ENCODE measurements at places on chromosomes 4 and X.

DNA sequence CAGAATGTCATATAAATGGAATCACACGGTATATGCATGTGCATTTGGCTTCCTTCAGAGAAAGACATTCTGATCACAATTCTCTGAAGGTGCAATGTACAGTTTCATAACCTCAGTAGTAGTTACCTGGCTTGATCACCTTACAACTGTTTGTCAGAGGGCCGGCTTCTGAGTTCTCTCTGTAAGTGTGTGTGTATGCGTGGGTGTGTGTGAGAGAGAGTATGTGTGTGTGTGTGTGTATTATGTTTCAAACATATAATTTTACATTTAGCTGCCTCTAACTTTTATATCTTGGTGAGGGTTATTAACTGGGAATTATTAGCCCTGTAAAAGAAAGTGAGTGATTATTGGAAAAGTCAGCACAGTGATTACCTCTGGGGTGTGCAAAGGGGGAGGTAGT is 8.0 kb upstream of the LOC101059915 start:
- DNase-seq = no peak

DNA sequence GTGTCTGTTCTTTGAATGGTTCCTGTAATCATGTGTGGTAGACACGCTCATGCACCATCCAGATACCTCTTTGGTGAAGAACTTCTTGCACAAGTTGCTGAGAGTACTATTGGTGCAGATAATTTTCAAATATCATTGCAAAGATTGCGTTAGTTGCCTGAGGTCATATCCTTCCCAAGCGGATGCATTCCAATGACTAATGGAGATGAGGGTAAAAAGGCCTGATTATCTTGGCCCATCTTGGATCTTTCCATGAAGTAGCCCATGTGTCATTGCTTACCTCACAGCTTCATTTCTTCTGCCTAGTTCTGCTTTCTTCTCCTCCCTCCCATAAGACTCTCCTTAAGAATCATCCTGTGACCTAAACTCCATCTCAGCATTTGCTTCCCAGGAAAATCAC is 384.9 kb upstream of the CNKSR2 start:
- no peak for DNase-seq

- no peak for DNase-seq
Measured at GRCh38 chrX:70445951-70446350, 1.3 kb downstream of the DLG3 start.

GRCh38 chr4:135207531-135207930 is 1005.9 kb upstream of the PABPC4L start:
- no peak for DNase-seq

DNA sequence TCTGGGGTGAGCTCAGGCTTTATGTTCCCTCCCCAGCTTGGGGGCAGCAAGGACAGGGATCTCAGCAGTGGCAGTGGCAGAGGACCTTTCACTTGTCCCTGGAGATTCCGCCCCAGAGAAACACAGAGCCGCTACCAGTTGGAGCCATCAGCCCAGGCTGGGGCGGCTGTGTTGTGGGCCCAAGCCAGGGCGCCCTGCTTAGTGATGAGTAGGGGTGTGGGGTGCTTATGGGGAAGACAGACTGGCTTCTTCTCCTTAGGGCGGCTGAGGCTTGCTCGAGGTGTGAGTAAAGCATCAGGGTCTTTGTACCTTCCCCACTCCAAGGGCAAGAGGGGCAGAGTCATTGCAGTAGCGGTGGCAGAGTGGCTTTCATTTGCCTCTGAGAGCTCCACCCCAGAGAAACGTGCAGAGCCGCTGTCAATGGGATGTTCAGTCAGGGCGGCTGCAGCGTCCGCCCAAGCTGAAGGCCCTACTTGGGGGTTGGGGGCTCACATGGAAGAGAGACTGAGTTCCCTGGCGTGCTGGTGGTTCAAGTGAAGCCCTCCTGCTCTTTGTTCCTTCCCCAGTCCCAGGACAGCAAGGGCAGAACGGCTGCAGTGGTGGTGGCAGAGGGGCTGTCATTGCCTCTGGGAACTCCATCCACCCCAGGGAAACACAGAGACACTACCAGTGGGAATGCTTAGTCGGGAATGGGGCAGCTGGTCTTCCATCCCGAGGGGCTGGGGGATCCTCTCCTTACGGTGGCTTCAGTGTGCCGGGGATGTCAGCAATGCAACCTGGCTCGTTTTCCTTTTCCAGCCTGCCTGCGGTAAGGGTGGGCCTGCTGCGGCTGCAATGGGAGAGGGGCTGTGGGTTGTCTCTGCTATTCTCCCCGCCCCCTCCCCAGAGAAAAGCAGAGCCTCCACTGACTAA is 2142.5 kb upstream of the TENM3 start:
- DNase-seq = no peak

- no peak for DNase-seq
Measured at GRCh38 chrX:133364865-133365264, 50.4 kb downstream of the GPC4 start.

GRCh38 chrX:30015440-30015839 is 199.9 kb upstream of the MAGEB2 start:
- no peak for DNase-seq

DNA sequence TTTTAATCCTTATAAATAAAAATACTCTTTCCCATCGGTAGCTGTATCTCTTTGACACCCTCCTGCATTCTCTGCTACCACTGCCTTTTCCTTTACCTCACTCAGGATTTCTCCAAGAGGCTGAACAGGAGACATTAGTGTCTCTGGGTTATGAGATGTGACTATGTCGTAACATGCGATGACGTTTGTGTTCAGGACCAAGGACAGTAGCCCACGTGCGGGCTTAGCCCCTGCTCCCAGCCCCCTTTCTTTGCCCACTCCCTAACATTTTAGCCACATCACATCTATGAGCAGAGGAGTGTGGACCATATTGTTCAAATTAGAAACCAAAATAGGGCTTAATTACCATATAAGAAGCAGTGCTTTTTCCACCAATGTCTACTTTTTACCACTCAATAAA is 369.3 kb downstream of the FBXW7 start:
- no peak for DNase-seq

GRCh38 chrX:139008185-139008584 is 296.7 kb upstream of the FGF13 start:
- no peak for DNase-seq

DNA sequence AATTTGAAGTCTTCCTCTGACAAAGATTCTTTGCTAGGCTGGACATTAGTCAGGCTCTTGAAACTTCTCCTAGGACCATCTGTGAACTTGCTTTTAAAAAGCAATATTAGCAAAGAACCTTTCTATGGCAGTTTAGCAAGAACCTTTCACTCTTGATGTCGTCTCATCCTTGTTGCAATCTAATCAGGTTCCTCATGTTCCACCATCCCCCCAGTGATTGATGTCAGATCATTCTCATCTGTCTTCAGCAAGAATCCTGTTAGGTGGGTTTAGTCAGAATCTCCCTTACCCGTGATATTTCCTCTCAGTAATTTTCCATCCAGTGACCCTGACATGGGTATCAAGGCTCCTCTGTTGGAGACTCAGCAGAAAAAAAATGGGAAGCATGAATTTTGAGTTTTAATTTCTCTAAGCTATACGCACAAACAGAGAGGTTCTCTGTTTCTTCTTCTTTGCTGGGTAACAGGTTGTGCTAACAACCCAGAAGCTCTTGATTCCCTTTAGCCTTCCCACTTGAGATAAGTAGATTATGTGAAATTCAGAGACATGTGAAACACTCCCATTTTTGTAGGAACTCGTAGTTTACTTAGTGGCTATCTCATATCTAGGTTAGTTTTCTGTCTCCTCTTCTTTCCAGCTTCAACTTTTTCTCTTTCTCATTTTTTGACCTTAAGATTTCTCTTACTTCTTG is 507.4 kb downstream of the C4orf33 start:
- no peak for DNase-seq

GRCh38 chr4:184384056-184384809 is 90.1 kb downstream of the IRF2 start:
- no peak for DNase-seq

DNA sequence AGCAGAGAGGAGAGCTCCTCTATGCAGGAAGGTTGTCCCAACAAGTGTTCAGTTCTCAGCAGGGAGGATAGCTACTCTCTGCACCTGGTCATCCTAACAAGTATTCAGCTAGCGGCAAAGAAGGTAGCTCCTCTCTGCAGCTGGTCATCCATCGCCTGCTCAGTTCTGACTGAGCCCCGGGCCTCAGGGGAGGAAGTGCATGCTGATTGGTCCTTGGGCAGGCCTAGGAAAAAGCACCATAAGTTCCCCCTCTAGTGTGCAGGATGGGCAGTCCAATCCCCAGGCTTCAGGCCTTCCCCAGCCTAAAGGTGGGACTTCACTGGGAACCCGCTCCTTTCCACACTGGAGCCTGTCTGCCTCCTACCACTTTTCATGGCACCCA is 4.4 kb upstream of the FBXW7 start:
- DNase-seq = no peak
